ENCODE measurements at places on chromosomes 3 and 15. TPM values are rescaled to one million over a fixed set of nuclear protein-coding genes. Genes with fewer than 3 reads are reported as not detected.

UROC1 gene
- not detected for total RNA-seq

DNA sequence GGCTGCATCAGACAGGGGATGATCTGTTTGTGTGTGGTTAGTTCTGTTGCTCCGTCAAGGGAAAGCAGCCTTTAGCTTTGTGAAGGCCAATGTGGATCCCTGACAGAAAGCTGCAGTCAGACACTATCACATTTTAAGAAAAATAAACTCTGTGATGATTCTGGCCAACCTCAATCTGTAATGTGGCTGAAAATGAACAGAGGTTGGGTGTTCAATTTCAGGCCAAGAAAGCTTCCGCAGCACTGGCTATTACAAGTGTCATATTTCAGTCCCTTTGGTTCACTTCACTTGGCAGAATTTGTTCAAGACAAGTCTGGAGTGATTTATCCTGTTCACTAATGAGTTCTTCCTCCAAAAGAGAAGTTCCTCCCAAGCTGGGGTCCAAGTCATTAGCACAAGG is 571.8 kb upstream of the IL12A start:
- DNase-seq, result no peak
- no peaks in the 10 kb centered on the region for H3K36me3 ChIP-seq
- H3K4me3 ChIP-seq, result no peak overlapping the region
- H3K4me1 ChIP-seq, result no peaks in the 10 kb centered on the region
- no peak overlapping the region for H3K27ac ChIP-seq

DNA sequence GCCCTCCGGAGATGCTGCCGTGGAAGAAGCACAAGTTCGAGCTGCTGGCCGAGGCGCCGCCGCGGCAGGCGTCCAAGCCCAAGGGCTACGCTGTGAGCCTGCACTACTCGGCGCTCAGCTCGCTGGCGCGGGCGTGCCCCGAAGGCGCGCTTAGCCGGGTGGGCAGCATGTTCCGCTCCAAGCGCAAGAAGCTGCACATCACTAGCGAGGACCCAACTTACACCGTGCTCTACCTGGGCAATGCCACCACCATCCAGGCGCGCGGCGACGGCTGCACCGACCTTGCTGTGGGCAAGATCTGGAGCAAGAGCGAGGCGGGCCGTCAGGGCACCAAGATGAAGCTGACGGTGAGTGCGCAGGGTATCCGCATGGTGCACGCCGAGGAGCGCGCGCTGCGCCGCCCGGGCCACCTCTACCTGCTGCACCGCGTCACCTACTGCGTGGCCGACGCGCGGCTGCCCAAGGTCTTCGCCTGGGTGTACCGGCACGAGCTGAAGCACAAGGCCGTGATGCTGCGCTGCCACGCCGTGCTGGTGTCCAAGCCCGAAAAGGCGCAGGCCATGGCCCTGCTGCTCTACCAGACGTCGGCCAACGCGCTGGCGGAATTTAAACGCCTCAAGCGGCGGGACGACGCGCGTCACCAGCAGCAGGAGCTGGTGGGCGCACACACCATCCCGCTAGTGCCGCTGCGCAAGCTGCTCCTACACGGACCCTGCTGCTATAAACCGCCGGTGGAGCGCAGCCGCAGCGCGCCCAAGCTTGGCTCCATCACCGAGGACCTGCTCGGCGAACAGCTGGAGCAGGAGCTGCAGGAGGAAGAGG is 1.3 kb downstream of the FAM43A start:
- H3K4me1 ChIP-seq, result peaks cover 65% of the 10 kb centered on the region
- peak overlapping the region; percentile 69 for H3K27ac ChIP-seq
- DNase-seq, result peak; percentile 53
- peak overlapping the region; percentile 78 for H3K4me3 ChIP-seq

- peaks cover 2% of the 10 kb centered on the region for H3K27me3 ChIP-seq
- peaks cover 2% of the 10 kb centered on the region for H3K36me3 ChIP-seq
- no peak overlapping the region for H3K4me3 ChIP-seq
- no peak overlapping the region for H3K27ac ChIP-seq
These were observed 650 bp upstream of the MORC1 start for GRCh38 chr3:109118584-109118983.

DNA sequence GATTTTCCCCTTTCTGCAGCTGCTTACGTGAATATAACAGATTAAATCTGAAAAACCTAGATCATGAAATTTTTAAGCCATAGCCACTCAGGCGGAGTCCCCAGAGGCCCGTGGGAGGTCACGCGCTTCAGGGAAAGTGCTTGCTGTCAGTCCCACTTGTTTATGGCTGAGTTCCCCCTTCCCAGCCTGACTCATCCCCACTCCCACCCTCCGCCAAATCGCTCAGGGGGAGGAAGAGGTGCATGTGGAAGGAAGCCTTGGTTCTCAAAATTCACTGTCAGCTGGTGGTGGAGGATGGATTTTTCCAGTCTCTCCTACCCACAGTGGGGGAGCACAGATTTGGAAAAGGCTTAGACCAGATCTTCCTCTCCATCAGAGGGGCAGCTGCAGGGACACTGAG is 67.4 kb downstream of the CORO2B start:
- H3K27ac ChIP-seq, result no peak overlapping the region
- DNase-seq, result no peak
- H3K27me3 ChIP-seq, result peaks cover 2% of the 10 kb centered on the region
- H3K36me3 ChIP-seq, result no peaks in the 10 kb centered on the region
